ENCODE measurements at places on chromosomes 7 and 10.

- no peaks in the 10 kb centered on the region for H3K27me3 ChIP-seq
- H3K36me3 ChIP-seq = peaks cover 7% of the 10 kb centered on the region
- H3K27ac ChIP-seq = no peak overlapping the region
- peak overlapping the region; percentile 80 for H3K4me3 ChIP-seq
- DNase-seq = no peak
Observed at GRCh38 chr10:14879928-14880193, 1.2 kb downstream of the SUV39H2 start.

GRCh38 chr10:31708046-31708445, 220.6 kb downstream of the ARHGAP12 start:
- no peak for DNase-seq
- H3K36me3 ChIP-seq = no peaks in the 10 kb centered on the region

DNA sequence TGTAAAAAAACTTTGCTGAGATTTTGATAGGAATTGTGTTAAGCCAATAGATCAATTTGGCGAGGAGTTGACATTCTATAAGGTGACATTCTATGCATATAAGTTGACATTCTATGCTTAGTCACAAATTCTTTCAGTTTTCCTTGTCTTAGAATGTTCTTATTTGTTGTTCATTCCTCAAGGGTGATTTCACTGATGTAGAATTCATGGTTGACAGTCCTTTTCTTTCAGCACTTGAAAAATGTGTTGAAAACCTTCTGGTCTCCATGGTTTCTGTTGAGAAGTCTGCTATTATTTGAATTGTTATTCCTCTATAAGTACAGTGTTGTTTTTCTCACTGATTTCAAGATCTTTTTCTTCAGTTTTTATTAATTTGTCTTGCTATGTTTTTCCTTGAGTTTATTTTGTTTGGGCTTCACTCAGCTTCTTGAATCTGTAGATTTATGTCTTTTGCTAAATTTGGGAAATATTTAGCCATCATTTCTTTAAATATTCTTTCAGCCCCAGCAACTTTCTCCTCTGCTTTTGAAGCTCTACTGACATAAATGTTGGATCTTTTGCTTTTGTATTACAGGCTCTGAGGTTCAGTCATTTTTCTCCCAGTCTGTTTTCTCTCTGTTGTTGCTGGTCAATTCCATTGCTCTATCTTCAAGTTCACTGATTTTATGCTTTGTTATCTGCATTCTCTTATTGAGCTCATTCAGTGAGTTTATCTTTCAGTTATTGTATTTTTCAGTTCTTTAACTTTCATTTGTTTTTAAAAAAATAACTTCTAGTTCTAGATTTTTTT, 154.9 kb downstream of the SDK1 start:
- no peak overlapping the region for H3K27ac ChIP-seq
- no peaks in the 10 kb centered on the region for H3K36me3 ChIP-seq
- H3K27me3 ChIP-seq = no peaks in the 10 kb centered on the region

DNA sequence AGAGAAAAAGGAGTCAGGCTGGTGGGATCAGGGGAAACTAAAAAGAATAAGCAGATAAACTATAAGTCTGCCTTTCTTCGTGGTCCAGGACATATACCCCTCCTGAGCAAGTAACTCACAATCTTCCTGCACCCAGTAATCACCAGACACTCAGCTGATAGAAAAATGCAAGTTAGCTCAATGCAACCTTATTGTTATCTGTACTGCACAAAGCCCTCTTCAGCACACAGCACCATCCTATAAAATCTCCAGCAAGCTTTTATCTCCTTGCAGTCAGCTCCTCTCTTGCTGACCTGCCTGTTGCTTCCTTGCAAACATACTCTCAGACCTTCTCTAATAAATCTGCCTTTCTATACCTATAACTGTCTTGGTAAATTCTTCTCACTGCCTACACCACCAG, 6.7 kb downstream of the SLC37A3 start:
- no peaks in the 10 kb centered on the region for H3K36me3 ChIP-seq
- no peak overlapping the region for H3K4me3 ChIP-seq
- DNase-seq = no peak
- H3K27ac ChIP-seq = no peak overlapping the region
- peaks cover 8% of the 10 kb centered on the region for H3K4me1 ChIP-seq

- H3K27ac ChIP-seq = no peak overlapping the region
- no peak for DNase-seq
- no peaks in the 10 kb centered on the region for H3K27me3 ChIP-seq
- H3K4me1 ChIP-seq = no peaks in the 10 kb centered on the region
- H3K4me3 ChIP-seq = no peak overlapping the region
Observed at GRCh38 chr7:24337180-24337579, 53.2 kb downstream of the NPY start.

DNA sequence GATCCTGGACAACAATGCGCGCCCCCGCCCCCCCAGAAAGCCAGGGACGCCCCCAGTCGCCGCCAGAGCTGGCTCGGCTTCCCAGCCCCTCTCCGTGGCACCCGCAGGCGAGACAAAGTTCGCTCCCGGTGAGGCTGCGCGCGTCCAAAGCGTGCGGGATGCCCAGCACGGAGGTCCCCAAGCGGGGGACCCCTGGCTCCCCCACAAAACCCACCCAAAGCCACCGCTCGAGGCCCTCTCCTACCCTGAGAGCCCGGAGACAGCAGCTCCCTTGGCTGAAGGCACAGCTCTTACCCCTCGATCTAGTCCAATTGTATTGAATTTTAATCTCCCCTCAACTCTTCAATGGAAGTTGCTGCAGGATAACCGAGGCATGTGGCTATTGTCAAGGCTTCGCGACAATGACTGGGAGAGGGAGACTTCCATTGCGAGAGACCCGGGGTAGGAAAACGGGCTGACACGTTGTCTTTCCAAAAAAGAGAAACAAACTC, 305.3 kb downstream of the PRPF18 start:
- no peak for DNase-seq
- no peaks in the 10 kb centered on the region for H3K36me3 ChIP-seq
- 0 out of 2 replicates have a peak, but pooled peaks cover 2% of the 10 kb centered on the region for H3K27me3 ChIP-seq
- no peak overlapping the region for H3K27ac ChIP-seq

DNA sequence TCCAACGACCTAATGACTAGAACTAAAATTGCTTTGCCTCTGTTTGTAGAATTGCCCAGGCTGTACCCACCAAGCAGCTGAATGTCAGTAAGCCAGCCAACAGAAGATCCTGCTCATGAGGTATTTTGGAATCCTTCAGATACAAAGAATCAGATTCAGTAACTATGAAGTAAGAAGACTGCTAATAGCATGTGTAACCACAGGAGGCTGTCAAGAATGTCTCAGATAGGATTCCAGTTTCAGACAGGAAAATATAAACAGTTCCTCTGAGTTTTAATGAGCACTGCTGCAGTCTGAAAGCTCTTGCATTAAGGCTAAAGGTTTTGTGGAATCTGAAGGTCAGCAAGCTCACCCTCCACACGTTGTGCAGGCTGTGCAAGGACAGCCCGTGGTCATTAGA, 112.6 kb upstream of the ADAM12 start:
- DNase-seq = peak; percentile 9
- no peaks in the 10 kb centered on the region for H3K36me3 ChIP-seq
- H3K27ac ChIP-seq = no peak overlapping the region
- H3K27me3 ChIP-seq = no peaks in the 10 kb centered on the region
- H3K4me3 ChIP-seq = no peak overlapping the region
- no peaks in the 10 kb centered on the region for H3K4me1 ChIP-seq

DNA sequence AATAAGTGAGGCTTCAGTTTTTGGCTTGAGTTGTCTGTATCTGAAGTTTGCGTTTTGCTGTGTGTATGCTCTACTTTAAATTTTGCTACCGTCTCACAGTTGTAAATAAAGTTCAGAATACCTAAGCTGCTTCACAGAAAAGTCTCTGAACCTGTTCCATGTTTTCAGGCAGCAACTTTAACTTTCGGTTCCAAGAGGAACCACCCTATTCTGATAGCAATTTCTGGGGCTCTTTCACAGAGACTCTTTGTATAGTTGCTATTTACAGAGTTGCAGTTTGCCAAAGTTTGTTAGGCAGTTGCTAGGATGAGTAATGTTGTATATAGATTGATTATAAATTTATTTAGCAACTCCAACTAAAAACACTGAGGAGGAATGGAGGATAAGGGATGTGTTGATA, 5.7 kb downstream of the FAM221A start:
- H3K36me3 ChIP-seq = no peaks in the 10 kb centered on the region
- DNase-seq = no peak
- no peak overlapping the region for H3K4me3 ChIP-seq
- no peaks in the 10 kb centered on the region for H3K4me1 ChIP-seq
- no peaks in the 10 kb centered on the region for H3K27me3 ChIP-seq

GRCh38 chr7:105345725-105346124, 43.0 kb downstream of the SRPK2 start:
- H3K27ac ChIP-seq = peak overlapping the region; percentile 47
- no peaks in the 10 kb centered on the region for H3K27me3 ChIP-seq
- H3K4me1 ChIP-seq = peaks cover 23% of the 10 kb centered on the region
- H3K4me3 ChIP-seq = no peak overlapping the region

DNA sequence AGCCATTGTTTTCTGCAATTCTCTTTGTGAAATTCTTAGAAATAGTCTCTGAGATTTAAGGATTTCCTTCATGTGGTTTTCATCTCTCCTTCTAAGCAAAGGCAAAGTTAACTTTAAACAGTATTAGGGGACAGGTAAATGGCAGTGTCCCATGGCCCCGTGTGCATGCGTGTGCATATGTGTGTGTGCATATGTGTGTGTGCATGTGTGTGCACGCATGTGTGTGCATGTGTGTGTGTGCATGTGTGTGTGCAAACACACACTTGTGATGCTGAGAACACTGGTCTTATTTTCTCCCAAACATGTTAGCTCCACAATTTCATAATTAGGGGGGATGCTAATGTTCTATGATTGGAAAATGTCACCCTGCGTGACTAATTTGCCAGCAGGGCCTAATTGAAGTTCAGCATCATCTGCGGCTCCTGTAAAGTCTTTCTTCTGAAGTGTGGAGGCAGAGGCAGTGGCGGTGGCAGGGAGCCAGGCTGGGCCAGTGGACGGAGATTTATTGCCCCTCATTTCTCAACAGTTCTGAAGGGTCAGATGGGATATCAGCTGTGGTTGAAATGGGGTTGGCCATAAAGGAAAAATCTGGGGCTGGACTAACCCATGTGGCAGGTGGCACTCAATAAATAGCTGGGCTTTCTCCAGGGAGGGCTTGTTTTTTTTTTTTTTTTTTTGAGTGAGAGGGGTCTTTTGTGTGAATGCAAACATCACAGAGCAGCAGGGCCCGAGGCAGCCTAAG, 289.3 kb upstream of the PODXL start:
- H3K27me3 ChIP-seq = no peaks in the 10 kb centered on the region
- H3K4me1 ChIP-seq = no peaks in the 10 kb centered on the region
- no peak for DNase-seq
- H3K36me3 ChIP-seq = no peaks in the 10 kb centered on the region

GRCh38 chr10:21926949-21927348, 76.6 kb downstream of the DNAJC1 start:
- H3K27ac ChIP-seq = no peak overlapping the region
- no peaks in the 10 kb centered on the region for H3K27me3 ChIP-seq
- H3K4me1 ChIP-seq = no peaks in the 10 kb centered on the region
- H3K4me3 ChIP-seq = no peak overlapping the region
- no peak for DNase-seq

DNA sequence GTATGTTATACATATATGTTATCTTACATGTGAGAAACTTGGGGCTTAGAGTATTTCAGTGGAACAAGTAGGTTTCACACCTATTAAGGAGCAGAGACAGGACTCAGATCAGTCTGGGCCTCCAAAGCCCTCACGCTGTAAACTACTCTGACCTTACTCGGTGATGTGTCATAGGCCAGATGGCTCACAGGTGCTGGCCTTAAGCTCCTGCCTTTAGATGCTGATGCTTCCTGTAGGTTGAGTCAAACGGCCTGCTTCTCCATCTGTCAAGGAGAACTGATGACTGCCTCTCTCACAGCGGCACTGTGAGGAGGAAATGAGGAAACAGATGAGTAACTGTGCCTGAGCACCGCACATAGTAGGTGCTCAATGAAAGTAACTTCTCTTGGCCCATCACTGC, 312.6 kb upstream of the COBL start:
- no peak overlapping the region for H3K27ac ChIP-seq
- no peak overlapping the region for H3K4me3 ChIP-seq
- H3K27me3 ChIP-seq = no peaks in the 10 kb centered on the region

DNA sequence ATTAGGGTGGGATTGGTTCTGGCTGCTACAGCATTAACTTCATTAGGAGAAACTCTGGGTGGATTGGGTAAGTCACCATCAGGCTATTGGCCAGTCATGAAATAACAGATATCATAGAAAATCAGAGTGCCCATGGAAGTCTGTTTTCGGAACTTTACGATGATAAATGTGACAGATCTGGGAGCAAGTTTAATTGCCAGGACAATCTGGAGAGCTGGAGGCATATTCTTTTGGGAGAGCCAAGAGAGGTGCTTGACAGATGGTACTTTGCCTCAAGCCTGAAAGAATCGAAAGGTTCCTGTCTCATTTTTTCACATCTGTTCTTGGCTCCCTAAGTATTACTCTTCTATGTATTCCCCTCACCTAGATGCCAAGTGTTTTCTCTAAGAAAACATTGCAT, 369.9 kb downstream of the CNTNAP2 start:
- no peaks in the 10 kb centered on the region for H3K4me1 ChIP-seq
- H3K4me3 ChIP-seq = no peak overlapping the region
- no peaks in the 10 kb centered on the region for H3K27me3 ChIP-seq
